Stimulated activated CD8-positive, alpha-beta memory T cell treated with anti-CD3 and anti-CD28 coated beads, Interleukin-4, amount 100 ng/mL, for 1 hour (primary cell): ENCODE measurements at places on chromosomes 7 and 10.

- DNase-seq: no peak
These were observed 935.3 kb upstream of the PHF14 start for GRCh38 chr7:10038351-10038750.

GRCh38 chr10:129459762-129460539 is 7.1 kb upstream of the MGMT start:
- no peak for DNase-seq

- no peak for DNase-seq
These were observed 44.6 kb downstream of the TAX1BP1 start for GRCh38 chr7:27784399-27785053.

DNA sequence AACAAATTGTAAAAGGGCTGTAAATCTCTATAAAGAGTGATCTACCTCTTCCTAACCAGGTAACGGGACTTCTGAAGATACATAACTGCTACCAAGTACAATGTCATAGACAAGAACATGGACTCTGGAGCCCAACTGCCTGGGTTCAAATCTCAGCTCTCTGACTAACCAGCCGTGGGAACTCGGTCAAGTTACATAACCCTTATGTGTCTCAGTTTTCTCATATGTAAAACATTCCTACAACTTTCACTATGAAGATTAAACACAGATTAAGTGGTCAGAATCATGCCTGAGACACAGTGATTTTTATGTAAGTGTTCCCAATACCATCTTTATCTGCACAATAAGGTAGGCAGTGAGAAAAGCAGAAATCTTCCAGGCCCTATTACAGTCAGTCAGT is 52.6 kb downstream of the ITGB1 start:
- no peak for DNase-seq

- DNase-seq: no peak
These were observed 108.4 kb downstream of the GRB10 start for GRCh38 chr7:50674299-50674698.

GRCh38 chr10:114323023-114323422 is 81.3 kb downstream of the AFAP1L2 start:
- DNase-seq: no peak

GRCh38 chr7:151963895-151964870 is 7.9 kb downstream of the GALNTL5 start:
- DNase-seq: no peak

DNA sequence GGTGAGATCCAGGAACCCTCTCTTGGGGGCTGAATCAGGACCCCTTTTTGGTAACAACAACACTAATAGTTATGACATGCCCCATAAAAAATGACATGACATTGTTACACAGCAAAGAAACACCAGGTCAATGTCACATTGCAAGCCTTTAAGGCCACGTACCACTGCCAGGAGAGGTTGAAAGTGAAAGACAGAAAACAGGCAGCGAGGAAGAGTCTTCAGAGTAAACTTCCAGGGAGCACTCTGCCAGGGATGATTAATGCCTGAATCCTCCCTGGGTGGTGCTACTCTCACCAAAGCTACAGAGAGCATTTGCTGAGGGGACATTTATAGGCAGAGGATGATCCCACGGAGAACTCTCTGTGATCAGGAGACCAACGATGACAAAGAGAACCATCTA is 551.6 kb downstream of the CALN1 start:
- no peak for DNase-seq

DNA sequence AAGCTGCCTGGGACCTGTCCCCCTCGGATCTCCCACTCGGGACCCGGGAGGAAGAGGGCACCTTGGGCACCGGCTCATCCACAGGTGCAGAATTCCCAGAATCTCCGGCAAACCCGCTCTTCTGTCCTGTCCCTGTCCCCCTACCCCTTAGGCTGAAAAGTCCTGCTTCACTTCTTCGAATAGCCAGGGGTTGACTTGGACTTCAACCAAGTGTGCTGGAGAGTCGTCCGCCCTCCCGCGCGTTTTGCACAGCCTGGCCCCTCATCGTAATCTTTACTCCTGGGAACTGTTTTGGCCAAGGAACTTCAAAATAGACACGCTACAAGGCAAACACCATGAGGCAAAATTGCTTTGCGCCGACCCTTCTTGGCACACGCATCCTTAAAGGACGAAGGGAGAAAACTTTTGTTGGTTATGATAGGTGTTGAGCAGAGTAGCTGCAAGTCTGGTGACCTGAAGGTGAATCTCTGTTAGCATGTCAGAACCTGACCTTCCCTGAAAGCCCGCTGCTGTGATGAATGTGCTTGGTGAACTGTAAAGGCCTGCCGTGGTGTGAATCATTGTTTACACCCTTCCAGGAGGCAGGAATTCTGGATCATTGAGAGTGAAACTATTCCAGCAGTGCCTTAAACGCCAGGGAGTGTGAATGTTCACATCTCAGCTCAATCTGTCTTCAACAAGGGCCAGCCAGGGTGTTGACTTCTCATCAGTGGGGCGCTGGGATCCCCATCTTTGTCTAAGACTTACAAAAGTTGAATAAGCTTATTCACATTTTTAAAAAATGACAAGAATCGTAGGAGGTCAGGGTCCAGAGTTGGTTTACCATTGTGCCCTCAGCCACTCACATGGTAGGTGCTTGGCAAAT is 589 bp upstream of the RAPGEF5 start:
- DNase-seq: no peak

DNA sequence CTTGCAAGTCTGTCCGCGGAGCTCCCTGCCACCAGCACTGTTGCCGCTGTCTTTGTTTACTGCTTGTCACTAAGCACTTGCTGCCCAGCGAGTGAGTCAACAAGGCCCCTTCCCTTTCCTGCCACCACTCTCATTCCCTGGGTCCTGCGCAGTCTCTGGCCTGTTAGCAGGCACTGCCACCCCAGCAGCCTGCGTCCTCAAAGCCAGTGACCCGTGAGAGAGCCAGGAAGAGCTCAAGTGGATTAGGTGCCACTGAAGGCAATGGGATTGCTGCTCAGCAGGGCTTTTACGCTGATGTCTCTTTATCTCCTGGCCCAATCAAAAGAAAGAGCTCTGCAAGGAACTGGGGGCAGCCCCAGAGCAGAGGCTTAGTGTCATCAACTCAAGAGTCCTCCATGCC is at the start of gene FRMPD2:
TSS of gene FRMPD2 (minus strand) at position 61 of the 400 bp plus-strand sequence. CDS start 129 bp downstream, outside the sequence.
- DNase-seq: no peak

- DNase-seq: no peak
These were observed 9.2 kb downstream of the ZNF800 start for GRCh38 chr7:127383123-127383835.

GRCh38 chr10:27774831-27775230 is 29.2 kb upstream of the MKX start:
- no peak for DNase-seq

- DNase-seq: no peak
These were observed 71.2 kb downstream of the ARHGAP21 start for GRCh38 chr10:24652381-24652957.

GRCh38 chr7:157235357-157236333 is 96.9 kb downstream of the UBE3C start:
- DNase-seq: no peak

DNA sequence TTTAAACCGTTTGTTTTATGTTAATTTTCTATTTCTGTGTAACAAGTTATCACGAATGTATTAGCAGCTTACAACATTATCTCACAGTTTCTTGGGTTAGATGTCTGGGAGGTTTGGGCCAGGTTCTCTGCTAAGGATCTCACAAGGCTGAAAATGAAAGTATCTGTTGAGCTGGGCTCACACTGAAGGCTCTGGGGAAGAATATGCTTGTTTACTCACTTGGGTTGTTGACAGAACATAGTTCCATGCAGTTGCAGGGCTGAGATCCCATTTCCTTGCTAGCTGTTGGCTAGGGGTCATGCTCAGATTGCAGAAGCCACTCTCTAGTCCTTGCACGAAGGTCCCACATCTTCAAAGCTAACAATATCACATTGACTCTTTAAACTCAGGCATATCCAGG is 266.6 kb upstream of the GNAI1 start:
- DNase-seq: no peak

DNA sequence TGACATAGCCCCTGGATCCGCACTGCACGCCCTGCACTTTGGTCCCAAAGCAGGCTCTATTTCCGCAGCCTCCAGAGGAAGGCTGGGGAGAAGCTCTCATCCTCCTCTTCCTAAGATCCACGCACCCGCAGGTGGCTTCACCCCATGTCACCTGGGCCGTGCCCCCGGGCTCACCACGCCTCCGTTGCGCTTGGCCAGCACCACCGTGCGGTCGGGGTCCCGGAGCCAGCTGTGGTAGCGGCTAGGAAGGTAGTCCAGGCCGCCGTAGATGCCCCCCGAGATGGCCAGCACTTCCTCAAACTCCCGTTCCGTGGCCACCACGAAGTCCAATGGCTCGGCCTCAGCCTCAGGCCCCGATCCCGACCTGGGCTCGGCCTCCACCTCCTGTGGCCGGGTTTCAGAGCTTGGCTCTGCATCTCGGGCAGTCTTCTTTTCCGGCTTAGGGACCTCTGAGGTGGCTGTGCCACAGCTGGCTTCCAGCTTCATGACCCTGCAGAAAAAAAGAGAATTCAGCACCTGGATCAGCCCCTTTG is 5.7 kb downstream of the NAT16 start:
- no peak for DNase-seq

- DNase-seq: no peak
These were observed 58.3 kb downstream of the SLC39A12 start for GRCh38 chr10:18010050-18010449.
